ENCODE measurements at places on chromosomes 13 and 19.

- DNase-seq: no peak
Observed at GRCh38 chr19:44719262-44719701, 20.3 kb downstream of the CEACAM16 start.

DNA sequence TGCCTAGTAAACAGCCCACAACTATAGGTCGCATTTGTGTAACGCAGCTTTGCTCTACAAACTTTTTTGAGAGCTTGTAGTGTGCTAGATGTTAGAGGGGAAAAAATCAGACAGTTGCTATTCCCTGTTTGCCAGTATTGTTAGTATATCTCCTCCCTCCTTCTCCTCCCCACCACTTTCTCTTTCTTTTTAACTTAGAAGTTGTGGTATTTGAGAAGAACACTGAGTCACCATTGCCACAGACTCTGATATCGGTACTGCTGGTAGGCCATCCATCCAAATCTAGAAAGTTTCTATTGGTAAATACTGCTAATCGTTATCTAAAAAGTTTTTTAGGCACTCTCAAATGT is 666 bp downstream of the POMP start:
- no peak for DNase-seq

- no peak for DNase-seq
Observed at GRCh38 chr13:37869506-37869755, 141 bp downstream of the TRPC4 start.

DNA sequence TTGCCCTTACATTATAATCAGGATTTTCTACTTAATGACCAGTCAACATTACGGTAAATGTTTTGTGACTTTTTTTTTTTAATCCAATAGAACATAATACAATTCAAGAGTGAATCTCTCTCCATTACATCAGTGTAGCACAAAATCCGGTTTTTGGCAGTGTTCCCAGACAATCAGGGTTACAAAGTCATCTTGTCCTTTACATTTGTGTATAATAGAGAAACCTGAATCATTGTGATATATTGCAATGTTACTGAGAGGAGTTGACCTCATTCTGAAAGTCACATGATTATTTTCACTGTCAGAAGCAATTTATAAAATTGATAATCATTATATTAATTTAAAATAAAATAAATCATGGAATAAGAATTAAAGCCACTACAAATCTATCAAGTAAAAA is 1346.0 kb upstream of the SPRY2 start:
- no peak for DNase-seq

DNA sequence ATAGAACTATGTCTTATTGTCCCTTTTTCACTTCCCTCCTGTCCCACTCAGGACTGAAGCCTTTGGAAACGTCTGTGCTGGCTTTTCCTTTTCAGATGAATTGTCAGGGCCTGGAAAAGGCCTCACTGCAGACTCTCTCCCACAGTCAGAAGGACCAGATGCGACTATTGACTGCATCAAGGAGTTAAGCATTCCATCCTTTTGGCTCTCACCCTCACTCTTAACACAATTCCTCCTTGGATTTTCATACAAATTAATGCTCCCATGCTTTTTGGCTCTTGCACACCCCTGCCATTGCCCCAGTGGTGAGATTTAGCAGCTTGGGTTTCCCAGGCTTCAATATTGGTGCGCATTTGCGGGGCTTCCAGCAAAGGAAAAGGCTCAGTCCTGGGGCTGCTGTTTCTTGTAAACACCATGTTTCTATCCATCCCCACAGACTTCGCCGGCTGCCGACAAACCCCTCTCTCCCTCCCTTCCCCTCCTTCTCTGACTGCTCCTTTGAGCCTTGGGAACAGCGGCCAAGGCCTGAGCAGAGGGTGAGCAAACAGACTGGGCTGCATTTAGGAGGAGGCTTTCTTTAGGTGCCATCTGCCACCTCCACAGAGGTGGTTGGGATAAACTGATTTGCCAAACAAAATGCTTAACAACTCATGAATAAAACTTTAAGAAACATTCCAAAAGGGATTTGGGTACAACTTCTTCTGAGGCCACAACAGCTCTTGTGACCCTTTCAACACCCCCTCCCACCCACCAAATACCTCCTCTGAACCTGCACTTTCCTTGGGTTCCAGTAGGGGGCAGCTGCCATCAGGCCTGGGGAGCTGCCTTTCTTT is 48.6 kb upstream of the PCDH8 start:
- DNase-seq: no peak

DNA sequence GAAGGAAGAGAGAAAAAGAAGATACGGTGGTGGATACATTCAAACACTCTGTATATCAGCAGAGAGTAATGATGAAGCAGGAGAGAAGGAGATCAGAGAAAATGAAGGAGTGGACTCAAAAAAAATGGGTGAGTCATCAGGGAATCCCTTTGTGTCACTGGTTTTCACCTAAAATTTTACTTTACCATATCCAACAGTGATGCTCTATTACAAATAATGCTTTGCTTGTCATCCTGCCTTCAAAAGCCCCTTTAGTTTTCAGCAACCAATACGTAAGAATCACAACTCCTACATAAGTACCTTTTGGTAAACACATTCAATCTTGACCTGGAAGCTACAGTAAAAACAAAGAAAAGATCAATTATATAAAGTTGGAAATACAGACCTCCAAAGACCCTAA is 88.8 kb downstream of the ENOX1 start:
- no peak for DNase-seq

DNA sequence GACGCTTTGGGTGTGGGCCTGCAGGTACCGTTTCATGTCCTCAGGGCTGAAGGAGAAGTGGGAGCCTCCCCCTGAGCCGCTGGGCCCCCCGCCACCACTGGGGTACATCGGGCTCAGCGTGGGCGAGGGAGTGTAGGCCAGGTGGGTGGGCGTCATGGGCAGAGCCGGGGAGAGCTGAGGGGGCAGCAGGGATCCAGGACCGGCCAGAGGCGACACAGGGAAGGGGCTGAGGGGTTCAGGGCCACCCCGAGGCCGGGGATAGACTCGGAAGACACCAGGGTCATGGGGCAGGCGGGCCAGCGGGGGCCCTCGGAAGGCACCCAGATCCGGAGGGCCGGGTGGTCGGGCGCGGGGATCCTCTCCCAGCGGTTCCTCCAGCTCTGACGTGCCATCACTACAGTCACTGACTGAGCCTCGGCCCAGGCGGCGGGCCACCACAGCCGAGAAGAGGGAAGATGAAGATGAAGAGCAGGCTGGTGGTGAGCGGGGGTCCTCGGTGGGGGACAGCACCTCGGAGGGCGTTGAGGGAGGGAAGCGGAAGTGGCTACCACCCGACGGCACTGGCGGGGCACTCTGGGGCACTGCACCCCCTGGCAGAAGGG is 5.7 kb downstream of the ERF start:
- no peak for DNase-seq

- DNase-seq: no peak
Observed at GRCh38 chr13:105587786-105588185, 947.7 kb downstream of the EFNB2 start.

DNA sequence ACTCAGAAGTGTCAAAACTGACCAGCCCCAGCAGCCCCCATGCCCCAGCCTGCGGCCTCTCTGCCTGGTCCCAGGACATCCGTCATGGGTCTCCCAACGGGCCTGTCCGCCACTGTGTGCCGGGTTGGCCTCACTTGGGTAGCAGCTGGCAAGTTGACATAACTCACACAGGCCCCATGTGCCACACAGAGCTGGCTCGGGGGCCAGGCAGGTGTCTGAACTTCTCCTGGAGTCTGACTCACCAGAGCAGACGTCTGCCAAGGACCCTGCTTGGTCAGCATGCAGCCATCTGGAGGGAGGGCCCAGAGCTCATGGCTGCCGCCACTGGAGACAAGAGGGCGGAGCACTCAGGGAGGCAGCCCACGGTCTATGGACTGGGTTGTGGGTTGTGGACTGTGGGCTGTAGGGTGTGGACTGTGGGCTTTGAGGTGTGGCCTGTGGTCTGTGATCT is 32.0 kb upstream of the TMEM255B start:
- DNase-seq: no peak

- DNase-seq: no peak
Observed at GRCh38 chr13:67283637-67284036, 53.5 kb upstream of the PCDH9 start.

DNA sequence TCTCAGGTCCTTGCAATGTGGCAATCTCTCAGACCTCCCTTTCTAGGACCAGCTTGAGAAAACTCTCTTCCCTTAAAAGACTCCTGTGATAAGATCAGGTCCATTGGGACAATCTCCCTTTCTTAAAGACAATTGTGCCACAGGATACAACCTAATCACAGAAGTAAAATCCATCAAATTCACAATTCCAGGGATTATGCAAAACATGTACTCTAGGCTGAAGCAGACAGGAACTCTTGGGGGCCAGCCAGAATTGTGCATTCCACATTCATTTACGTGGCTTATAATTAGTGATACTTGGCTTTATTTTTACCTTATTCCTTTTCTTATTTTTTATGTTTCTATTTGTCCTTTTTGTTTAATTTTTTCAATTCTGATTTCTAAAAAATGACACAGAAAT is 257.9 kb downstream of the KLF12 start:
- DNase-seq: no peak

DNA sequence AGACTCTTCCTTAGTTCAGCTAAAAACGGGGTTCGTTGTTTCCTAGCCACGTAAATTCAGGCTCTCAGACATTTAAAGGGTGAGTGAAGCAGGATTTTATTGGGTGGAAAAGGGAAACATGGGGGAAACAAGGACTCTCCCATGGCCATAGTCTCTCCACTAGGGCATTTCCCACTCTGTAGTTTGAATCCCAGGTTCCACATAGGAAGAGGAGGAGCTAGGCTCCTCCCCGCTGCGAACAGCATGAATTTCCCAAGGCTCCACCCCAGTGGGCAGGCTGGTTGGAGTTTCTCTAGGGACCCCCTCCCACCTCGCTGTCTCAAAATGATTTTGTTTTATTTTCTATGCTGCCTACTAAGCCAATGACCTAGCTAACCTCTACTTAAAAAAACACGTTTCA is 2170.8 kb upstream of the PCDH20 start:
- no peak for DNase-seq

DNA sequence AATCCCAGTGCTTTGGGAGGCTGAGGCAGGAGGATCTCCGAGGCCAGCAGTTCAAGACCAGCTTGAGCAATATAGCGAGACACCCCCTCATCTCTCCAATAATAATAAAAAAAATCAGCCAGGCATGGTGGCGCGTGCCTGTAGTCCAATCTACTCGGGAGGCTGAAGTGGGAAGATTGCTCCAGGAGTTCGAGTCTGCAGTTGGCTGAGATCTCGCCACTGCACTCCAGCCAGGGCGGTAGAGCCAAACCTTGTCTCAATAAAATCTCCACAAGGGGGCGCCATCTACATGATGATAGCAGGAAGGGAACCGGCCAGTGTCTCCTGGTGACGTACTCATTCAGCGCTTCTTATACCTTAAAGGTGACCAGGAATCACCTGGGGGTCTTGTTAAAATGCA is 13.6 kb upstream of the C5AR1 start:
- peak; percentile 71 for DNase-seq

DNA sequence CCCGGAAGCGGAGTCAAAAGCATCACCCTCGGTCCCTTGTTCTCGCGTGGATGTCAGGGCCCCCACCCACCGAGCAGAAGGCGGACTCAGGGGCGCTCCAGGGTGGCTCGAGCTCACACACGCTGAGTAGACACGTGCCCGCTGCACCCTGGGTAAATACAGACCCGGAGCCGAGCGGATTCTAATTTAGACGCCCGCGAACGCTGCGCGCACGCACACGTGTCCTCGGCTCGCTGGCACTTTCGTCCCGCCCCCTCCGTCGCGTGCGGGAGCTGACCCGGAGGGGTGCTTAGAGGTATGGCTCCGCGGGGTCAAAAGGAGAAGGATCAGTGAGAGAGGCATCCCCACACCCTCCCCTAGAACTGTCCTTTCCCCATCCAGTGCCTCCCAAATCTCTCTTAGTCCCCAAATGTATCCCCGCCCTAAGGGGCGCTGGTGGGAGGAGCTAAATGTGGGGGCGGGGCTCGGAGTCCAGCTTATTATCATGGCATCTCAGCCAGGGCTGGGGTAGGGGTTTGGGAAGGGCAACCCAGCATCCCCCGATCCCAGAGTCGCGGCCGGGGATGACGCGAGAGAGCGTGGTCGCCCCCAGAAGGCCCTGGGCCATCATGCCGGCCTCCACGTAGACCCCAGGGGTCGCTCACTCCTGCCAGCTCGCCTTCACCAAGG is 451 bp upstream of the ICAM5 start:
- DNase-seq: peak; percentile 64

DNA sequence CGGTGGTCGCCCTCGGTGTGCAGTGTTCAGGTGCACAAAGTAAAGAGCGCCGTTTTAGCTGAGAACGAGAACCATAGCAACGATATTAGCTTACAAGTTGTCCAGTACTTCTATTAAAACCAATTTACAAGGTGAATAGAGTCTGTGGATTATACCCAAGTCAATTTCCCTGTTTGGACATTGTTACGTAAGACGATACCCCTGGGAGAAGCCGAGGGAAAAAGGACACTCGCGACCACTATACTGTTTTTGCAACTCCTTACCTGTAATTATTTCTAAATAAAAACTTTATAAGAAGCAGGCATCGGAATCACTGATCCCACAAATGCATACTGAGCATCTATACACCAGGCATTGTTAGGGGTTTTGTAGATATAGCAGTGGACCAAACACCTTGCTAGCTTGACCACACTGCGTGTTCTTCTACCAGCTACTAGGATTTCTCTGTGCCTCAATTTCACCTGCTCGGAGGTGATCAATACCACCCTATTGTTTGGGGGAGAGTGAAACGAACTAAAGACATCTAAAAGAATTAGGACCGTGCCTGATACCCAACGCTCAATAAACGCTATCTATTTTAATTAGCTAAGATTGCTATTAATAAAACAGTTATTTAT is 488 bp upstream of the EEF2 start:
- DNase-seq: no peak

DNA sequence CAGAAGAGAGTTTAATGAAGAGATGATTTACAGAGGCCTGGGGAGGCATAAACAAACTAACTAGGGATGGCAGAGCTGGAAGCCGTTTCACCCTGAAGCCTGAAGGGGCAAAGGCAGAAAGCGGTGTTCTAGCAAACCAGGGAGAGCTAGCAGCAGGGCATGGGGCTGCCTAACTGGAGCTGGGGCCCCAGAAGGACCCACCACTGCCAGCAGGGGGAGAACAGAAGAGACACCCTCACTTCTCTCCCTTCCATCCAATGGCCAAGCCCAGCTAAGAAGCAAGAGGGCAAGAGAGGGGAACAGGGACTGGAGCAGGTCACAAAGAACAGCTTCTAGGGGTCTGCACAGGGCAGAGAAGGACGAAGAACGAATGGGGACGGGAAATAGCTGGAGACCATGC is 195.5 kb downstream of the KATNAL1 start:
- DNase-seq: no peak

- no peak for DNase-seq
Observed at GRCh38 chr13:46624353-46624752, 71.4 kb downstream of the LRCH1 start.

DNA sequence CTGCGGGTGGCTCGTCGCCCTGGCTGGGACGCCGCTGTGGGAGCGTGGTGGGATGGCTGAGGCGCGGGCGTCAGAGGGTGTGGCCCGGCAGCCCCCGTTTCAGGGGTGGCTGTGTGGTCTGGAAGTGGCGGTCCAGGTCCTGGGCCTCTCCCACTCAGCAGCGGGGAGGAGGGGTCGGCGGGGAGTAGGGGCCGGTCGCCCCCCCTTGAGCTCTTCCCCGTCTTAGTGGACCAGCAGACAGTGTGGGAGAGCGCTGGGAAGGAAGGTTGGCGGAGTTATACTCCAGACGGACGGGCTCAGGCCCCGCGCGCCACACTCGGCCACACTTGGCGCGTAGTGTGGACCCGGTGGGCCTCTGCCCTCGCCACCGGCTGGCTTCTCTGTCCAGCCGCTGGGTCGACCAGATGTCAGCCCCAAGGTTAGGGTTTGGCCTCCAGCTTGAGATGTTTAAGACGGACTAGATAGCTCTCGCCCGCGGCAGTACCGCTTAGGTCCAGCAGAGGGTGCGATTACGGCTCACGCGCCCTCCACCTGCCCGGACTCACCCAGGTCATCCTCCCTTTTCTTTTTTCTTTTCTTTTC is 21.7 kb upstream of the ZNF429 start:
- peak; percentile 45 for DNase-seq

GRCh38 chr13:100363874-100364273 is 224.7 kb downstream of the GGACT start:
- no peak for DNase-seq

Measured in activated CD4-positive, alpha-beta T cell treated with anti-CD3 and anti-CD28 coated beads, Interleukin-2, amount 50 U/mL, for 1 hour (primary cell).